Activated naive CD8-positive, alpha-beta T cell treated with anti-CD3 and anti-CD28 coated beads, Interleukin-2, amount 10 ng/mL, durations not matched to agents 7 days and 5 days (primary cell): ENCODE measurements at places on chromosomes 1 and 21. TPM values are rescaled to one million over a fixed set of nuclear protein-coding genes. Genes with fewer than 3 reads are reported as not detected.

The CD1B gene
- not detected for total RNA-seq

The PRAMEF33 gene
- not detected for total RNA-seq

The ZNF695 gene
- total RNA-seq = 0.40 TPM

- DNase-seq = no peak
These were observed 41.1 kb downstream of the NKAIN1 start for GRCh38 chr1:31198600-31198999.
